ENCODE measurements at places on chromosomes 1 and 21.

- no peak for DNase-seq
These were observed 122.3 kb downstream of the MACF1 start for GRCh38 chr1:39326836-39327235.

DNA sequence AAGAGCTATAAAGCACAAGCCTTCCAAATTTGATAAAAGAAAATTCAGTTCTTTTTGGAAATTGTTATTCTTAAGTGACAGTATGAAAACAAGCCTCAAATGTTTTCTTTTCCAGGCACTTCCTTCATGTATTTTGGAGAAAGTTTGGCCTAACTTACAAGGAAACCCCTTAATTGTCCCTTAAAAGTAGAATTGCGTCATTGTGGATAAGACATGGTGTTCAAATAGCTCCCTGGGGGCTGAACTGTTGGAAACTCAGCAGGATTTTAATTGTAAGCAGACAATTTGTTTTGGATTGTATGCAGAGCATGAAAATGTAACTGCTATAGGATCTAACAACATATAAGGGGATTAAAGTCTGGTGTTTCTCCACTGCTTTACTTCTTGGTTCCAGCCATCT lies 35.4 kb upstream of the FGGY start:
- DNase-seq, result no peak

DNA sequence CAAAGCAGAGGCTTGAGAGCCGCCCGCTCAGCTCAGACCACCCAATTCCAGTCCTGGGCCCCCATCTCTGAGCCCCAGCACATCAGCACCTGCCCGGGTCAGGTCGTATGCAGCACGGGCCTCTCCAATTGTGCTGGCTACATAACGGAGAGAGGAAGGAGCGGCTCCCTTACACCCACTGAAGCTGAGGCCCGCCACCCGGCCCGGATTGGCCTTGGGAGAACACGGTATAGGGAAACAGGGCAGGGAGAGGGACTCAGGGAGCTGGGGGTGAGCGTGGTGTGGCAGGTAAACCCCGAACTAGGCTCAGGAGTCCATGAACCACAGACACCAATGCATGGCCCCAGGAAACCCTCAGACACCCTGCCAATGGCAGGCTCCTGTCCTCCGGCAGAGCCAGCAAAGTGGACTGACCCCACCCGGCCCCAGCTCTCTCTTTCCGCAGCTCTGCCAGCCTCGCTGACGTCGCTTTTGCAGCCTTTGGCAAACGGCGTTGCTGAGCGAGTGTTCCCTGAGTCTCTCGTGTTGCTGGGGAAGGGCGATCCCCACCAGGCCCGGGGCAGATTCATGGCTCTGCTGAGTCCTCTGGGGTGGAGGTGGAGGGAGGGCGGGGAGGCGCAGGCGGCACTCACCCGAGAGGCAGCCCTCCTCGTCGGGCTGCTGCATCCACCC lies 16.5 kb downstream of the MEGF6 start:
- no peak for DNase-seq

- DNase-seq, result no peak
These were observed 3.9 kb upstream of the CD247 start for GRCh38 chr1:167522246-167522645.

DNA sequence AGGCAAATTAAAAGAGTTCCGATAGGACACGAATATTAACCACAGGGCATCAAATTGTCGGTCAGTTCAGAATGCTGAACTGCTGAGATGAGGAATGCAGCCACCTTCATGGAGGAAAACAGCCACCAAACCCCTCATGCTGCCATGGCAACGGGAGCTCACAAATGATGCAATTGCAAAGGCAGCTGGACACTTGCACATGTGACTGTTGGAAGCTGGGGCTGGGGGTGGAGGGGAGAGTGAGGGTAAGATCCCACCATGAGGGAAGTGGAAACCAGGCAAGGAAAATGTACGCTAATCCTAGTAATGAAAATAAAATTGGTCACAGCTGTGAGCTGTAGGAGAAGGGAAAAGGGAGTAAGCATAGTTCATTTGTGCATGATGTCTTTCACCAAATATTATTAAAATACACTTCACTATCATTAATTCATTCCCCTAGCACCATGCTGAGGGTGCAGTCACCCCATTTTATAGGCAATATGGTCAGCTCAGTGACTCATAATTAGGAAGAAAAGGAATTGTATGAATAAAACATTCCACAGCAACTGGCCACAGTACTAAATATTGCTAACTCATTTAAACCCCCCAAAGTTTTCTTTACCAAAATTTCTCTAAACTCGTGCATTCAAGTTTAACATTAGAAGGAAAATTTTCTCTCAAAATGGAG lies 15.3 kb downstream of the BECN2 start:
- no peak for DNase-seq

DNA sequence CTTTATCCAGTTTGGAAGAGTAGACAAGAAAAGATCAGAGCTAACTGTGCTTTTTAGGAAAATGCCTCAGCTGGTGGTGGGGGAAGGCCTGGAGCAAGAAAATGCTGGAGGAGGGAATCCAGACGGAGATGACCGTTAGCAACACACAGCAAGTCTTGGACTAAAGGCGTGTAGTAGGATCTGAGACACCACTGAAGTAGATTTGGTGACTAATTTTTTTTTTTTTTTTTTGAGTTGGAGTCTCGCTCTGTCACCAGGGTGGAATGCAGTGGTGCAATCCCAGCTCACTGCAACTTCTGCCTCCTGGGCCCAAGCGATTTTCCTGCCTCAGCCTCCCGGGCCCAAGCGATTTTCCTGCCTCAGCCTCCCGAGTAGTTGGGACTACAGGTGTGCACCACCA lies 41.2 kb downstream of the LPAR3 start:
- no peak for DNase-seq

- DNase-seq, result no peak
These were observed 89.6 kb downstream of the LEPR start for GRCh38 chr1:65509912-65510680.

- DNase-seq, result no peak
These were observed 141.8 kb downstream of the TTLL7 start for GRCh38 chr1:83857103-83857502.

GRCh38 chr1:77413541-77414335 lies 131.9 kb downstream of the AK5 start:
- no peak for DNase-seq

DNA sequence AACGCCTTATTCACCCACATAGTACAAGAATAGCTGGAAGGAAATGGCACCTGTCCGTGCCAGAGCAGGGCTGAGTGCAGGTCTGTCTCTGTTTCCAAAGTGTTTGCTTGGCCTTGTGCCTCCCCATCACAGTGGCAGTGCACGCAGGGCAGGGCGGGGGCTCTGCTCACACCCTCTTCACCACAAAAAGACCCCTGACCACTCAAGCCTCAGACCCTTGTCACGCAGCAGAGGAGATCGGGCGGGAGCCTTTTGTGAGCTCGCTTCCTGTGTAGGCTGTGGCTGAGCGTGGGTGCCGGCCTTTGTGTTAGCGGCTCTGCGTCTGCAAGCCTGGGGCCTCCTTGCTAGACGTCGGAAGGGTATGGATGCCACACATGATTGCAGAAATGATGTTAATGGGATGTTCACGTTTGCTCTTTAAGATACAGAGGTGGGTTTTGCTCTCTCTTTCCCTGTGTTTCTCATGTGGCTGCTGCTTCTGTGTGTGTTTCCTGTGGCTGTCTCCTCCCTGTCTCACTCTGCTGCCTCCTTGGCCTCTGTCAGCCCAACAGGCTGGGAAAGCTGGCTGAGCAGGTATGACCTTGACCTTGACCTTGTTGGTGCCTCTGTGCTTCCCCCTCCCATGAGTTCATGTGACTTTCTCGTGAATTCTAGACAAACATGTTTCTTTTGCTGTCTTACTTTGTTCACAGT lies 45.4 kb downstream of the S100B start:
- DNase-seq, result peak; percentile 43

- no peak for DNase-seq
These were observed 20.4 kb upstream of the KIF14 start for GRCh38 chr1:200640963-200641401.

GRCh38 chr1:45769261-45769932 lies 18.9 kb upstream of the IPP start:
- DNase-seq, result no peak
